ENCODE measurements at places on chromosomes 2 and 18.

DNA sequence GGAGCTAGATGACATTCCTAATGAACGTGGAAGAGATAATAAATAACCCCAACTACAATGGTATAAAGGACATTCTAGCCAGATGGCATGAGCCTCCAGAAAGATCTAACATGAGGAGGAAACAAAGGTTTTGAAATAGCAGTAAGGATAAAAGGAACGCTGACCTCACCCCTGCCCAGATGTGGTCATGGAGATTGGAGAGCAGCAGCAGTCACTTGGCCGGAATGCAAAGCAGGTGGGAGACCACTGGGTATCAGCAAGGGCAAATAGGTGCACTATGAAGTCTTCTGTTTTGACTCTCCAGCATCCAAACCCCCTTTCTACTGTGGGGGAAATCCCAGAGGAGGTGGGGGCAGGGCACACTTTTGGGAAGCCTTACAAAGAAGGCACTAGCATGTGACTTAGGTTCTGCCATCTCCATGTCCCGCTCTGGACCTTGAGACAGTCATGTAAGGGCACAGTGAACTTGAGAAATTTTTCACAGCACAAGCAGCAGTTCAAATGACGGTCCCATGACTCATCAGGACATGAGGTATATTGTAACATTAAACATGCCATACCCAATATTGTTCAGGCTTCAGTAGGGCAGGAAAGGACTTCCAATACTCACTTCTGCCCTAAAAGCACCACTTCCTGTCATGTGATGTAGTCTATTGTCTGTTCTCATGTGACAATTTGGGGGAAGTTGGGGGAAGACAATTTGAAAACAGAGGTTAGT, 55.2 kb downstream of the METTL4 start:
- no peak for DNase-seq

- no peak for DNase-seq
These were observed 93.1 kb downstream of the ZFP36L2 start for GRCh38 chr2:43133336-43133707.

DNA sequence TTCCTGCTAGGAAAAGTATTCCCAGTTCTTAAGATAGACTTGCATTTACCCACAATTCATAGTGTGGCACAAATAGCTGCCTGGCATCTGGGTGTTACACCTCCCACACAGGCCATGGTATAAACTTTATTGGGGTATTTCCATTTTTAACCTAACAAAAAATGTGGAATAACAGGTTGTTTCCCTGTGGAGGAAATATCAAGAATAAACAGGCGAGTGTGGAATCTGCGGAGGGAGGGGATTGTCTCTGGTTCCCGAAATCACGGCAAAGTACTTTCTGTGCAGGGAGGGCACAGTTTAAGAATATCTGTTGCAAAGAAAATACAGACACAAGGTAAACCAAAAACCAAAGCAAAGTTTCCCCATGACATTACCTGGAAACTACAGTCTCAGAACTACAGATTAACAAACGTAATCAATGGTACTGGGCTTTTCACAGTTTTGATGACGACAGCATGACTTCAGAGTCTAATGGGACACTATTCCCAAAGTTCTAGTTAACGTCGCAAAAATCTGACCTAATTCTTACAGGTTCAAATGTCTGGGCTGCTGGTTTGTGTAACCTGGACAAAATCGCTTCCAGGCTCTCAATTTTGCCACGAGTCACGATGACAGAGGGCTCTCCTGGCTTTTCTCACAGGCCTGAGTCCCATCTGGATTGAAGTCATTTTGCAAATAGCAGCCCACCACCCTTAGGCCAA, 1.4 kb downstream of the STARD7 start:
- no peak for DNase-seq

GRCh38 chr18:79523736-79524180, 128.0 kb downstream of the NFATC1 start:
- DNase-seq = peak; percentile 51

DNA sequence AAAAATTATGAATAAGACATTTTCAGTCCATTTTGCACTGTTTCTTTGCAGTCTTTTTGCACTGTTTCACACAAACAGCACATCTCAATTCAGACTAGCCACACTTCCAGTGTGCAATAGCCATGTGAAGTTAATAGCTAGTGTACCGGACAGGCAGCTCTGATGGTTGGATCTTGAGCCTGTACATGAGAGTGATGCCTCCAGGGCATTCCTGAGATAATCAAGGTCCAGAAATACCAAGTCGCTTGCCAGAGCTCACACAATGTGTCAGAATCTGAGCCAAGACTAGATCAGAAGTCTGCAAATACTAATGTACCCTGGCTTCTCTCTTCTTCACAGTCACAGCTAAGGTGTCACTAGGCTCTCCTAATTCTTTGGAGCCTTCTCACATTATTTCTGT, 180.2 kb downstream of the OSR1 start:
- DNase-seq = no peak
